ENCODE measurements at places on chromosomes 7 and 10.
A peak's percentile ranks its signal among the peaks of the same experiment; 100 is the strongest.

GRCh38 chr10:132932461-132933307 lies 9.7 kb downstream of the CFAP46 start:
- no peak for DNase-seq

- DNase-seq: no peak
Observed at GRCh38 chr10:28783087-28783486, 105.8 kb downstream of the BAMBI start.

- no peak for DNase-seq
Observed at GRCh38 chr7:36683111-36683510, 41.2 kb downstream of the AOAH start.

DNA sequence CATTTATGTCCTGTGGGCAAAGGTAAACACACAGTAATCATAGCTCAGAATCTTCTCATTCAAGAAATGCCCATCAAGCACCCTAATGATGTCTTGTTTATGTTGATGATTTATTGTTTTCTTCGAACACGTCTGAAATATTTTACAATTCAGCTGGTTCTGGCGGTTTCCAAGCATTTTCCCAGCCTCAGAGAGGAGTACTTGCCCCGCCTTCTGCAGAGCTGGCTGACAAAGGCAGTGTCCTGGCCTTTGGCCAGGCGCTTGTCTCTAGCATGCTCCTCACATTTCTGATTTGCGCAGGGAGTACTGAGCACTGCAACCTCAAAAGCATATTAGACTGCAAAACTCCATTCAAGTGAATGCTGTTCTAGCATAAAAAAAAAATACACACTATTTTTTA lies 314.2 kb upstream of the GNAI1 start:
- DNase-seq: no peak

DNA sequence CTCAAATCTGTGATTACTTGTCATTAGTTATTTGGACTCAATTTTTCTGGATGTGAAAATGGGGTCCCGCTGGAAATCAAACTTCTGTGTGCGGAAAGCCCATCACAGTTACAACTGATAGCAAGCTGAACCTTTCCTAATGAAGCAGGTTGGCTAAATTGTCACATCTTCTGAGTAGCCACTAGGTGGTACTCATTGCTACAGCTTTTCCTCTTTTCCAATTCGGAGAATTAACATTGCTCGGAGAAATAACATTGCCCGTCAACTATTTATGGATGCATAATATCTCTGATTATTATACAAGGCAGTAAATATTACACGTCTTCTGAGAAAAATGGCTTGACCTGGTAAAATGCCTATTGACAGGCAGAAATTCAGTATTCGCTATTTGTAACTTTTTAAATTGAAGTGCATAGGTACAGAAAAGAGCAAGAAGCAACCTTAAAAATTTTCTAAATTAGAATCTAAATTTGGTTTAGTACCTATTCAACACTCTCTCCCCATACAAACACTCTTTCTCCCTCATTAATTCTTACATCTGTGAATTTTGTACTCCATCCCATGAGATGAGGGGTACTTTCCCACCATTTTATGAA lies 17.3 kb upstream of the BLOC1S2 start:
- peak; percentile 75 for DNase-seq

- peak; percentile 60 for DNase-seq
Observed at GRCh38 chr10:77027576-77027975, 610.0 kb downstream of the KCNMA1 start.

GRCh38 chr10:53135213-53135896 lies 362.8 kb upstream of the MBL2 start:
- DNase-seq: no peak

DNA sequence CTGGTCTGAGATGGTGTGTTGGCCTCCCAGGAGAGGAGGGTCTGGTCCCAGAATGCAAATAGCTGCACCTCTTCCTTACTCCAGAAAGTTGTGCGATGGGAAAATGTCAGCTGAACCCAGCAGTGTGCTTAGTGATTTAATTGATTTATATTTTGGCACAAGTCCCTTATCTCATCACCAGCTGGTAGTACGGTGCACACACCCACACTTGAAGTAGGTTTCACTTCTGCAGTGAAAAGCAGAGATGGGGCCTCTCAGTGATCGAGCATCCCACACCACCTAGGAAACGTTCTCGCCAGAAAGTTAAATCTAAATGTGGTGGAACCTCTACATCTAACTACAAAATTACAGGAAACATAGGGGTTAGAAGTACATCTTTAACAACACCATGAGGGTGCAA lies 80.4 kb downstream of the UBE3C start:
- no peak for DNase-seq

- DNase-seq: no peak
Observed at GRCh38 chr7:42262964-42263363, 26.0 kb upstream of the GLI3 start.

Data from Kasumi-1 (cell line).